GM13977 (cell line): ENCODE measurements at places on chromosomes 7 and 10.
A peak's percentile ranks its signal among the peaks of the same experiment; 100 is the strongest.

DNA sequence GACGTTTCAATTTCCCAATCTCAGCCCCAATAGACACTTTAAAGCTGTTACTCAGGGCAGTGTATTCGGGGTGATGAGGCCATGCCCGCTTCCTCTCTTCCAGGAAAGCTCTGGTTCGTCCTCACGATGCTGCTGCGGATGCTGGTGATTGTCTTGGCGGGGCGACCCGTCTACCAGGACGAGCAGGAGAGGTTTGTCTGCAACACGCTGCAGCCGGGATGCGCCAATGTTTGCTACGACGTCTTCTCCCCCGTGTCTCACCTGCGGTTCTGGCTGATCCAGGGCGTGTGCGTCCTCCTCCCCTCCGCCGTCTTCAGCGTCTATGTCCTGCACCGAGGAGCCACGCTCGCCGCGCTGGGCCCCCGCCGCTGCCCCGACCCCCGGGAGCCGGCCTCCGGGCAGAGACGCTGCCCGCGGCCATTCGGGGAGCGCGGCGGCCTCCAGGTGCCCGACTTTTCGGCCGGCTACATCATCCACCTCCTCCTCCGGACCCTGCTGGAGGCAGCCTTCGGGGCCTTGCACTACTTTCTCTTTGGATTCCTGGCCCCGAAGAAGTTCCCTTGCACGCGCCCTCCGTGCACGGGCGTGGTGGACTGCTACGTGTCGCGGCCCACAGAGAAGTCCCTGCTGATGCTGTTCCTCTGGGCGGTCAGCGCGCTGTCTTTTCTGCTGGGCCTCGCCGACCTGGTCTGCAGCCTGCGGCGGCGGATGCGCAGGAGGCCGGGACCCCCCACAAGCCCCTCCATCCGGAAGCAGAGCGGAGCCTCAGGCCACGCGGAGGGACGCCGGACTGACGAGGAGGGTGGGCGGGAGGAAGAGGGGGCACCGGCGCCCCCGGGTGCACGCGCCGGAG is 2.6 kb downstream of the GJD4 start:
- peak; percentile 27 for DNase-seq

DNA sequence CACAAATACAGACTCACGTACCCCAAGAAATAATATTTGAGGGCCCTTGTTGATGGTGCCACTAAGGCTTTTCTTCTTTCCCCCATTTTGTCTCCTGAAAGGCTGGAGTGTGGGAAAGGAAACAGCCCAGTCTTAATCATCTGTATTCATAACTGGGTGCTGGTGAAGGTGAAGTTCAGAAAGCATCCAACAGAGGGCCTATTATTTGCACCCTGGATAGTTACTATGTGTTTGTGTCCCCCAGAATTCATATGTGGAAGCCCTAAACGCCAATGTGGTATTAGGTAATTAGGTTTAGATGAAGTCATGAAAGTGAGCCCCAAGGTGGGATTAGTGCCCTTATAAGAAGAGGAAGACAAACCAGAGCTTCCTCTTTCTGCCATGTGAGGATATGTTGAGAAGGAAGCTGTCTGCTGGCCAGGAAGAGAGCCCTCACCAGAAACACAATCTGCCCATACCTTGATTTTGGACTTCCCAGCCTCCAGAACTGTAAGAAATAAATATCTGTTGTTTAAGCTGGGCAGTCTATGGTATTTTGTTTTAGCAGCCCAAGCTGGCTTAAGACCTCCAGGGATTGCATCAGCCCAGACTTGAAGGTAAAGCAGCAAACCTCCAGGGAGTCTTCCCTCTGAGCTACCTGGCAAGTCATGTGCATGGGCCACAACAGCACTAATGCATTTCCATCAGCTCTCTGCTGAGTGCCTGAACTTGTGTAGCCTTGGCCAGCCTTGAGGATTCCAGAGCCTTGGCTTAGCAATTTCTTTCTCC is 90.0 kb upstream of the ADRB1 start:
- DNase-seq: no peak

- DNase-seq: no peak
Observed at GRCh38 chr10:15715619-15716227, 4.0 kb downstream of the ITGA8 start.

GRCh38 chr7:16795624-16796023 is 9.2 kb downstream of the AGR2 start:
- no peak for DNase-seq

GRCh38 chr7:128922496-128923410 is 12.2 kb upstream of the KCP start:
- no peak for DNase-seq

DNA sequence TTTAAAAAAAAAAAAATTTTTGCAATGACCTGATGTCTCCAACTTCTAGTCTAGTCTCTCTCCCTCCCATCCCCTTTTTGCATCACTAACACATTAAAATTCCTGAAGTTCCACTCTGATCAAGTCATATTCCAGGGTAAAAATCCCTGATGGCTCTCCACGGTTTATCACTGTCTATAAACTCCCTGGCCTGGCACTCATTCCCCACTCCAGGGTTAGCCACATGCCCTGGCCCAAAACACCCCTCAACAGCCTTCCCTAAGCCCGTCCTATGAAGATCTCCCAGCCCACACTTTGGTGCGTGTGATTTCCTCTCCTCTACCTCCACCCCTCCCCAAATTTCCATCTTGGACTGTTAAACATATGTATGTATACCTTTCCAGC is 125.4 kb downstream of the JAZF1 start:
- DNase-seq: no peak
